ENCODE measurements at places on chromosomes 16 and 17.

DNA sequence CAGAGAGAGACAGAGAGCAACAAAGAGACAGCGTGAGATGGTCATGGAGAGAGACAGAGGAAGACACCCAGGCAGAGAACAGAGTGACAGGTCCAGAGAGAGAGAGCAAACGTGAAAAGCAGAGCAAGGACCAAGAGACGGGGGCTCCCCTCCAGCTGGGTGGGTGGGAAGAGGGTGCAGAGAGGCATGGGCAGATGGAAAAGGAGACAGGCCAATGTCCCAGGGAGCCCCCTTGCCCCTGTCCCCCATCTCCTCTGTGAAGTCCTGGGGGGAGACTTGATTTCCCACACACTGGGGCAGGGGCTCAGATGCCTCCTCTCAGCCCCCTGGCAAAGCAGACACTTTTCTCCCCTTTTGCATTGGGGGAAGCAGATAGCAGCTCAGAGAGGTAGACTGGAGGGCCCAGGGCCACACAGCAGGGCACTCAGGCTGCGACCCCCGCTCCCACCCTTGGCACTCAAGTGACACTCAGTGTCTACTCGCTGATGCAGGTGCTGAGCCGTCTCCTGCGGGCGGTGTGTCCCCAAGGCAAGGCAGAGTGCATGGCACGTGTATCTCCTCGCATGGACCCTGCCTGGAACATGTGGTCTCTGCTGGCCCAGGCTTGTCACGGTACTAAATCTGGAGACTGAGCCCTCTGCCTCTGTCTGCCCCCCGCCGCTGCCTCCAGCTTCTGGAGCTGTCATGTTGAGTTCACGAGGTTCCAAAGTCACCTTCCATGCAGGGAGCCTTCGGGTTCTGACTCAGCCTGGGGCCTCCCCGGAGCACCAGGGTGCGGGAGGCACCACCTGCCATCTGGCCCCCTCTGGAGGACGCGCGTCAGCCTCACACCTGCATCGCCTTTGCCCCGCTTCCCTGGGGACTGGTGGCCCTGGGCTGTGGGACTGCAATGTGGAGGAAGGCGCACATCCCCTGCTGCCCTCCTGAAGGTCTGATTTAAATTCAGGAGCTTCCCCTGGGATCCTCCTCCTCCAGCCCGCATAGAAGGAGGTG, 215.9 kb upstream of the GSE1 start:
- DNase-seq, result no peak

DNA sequence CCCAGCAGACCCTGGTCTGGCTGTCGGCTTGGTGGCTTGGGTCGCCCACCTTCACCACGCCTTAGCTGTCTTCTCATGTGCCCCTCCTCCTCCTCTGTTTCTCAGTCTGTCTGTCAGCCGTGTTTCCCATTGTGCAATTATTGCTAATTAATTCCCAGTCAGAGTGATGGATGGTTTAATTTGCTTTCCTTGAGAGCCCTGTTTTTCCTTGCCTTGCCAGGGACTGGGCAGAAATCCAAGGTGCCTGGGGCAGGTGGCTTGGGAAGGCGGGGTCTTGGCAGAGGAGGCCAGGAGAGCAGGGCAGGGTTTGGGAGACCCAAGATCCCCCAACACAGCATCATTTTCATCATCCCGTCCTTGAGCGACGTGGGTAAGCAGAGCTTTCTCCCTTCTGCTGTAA, 21.3 kb downstream of the NECAB2 start:
- no peak for DNase-seq

DNA sequence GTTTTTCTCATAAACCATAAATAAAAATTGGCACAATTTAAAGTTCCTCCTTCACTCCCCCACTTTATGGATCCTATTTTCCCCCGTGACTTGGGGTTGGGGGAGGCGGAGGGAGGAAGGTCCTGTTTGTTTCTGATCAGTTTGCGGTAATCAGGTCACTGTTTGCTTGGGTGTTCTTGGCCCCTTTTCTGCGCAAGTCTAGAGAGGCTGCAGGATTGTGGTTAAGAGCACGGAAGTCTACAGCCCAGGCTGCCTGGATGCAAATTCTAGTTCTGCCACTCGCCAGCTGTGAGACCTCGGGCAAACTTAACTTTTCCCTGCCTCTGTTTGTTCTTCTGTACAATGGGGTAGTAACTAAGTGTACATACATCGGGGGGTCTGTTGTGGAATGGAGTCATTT, 12.1 kb downstream of the ATP2C2 start:
- no peak for DNase-seq

DNA sequence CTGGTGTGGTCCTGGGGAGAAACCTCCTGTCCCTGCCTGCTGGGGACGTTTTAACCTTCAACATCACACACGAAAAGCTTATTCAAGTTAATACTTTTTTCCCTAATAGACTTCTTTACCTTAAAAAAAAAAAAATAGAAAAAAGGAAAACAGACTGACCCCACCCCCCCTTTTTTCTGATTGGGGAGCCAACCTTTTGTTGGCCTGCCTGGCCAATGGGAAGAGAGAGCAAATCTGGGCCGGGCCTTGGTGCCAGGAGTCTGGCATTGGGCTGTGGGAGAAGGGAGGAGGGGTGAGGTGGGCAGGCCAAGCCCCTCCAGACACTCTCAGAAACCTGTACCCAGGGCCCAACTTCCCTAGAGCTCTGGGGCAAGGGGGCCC, 3.0 kb downstream of the CBX8 start:
- no peak for DNase-seq

DNA sequence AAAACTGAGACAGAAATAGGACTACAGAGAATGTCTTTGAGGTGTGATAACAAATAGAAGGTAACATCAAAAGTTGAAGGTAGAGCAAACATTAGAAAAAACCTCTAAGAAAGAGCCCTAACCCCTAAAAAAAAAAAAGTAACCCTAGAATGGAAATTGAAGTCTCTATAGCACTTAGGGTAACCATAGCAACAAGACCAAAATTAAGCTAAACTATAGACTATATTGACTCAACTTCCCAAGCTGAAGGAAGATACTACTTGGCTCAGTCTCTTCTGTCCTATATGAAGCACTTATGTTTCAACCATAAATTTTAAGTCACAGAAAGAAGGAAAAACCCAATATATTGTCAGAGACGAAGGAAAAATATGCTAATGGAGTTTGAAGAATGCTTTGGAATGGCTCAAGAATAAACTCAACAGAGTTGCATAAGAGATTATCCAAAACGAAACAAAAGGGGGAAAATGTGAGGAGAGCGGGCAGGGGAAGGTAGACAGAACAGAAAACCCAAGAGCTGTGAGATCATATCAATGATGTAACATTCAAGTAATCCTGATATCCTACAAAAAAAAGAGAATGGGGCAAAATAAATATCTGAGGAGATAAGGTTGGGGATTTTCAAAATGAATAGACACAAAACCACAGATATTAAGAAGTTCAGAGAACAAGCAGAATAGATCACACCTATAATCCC, 88.4 kb downstream of the USP32 start:
- no peak for DNase-seq

GRCh38 chr16:57960310-57960709, 10.6 kb downstream of the CNGB1 start:
- DNase-seq, result no peak

DNA sequence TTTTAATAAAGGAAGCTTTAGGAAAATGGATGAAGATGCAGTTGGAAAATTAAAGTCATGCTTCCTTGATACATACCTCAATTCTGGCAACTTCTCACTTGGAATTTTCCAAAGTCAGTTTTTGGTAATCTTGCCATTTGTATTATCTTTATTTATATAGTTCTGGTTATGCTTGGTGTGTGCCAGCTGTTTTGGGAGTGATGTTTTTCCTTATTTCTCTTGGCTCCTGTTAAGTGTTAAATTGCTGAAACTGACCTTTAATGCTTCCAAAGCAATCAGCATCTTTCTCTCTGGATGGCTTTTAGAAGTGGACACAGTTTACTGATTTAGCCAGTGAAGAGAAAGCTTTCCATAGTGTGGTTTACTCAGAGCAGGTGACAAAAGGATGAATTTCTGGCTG, 70.1 kb upstream of the HAS3 start:
- no peak for DNase-seq

DNA sequence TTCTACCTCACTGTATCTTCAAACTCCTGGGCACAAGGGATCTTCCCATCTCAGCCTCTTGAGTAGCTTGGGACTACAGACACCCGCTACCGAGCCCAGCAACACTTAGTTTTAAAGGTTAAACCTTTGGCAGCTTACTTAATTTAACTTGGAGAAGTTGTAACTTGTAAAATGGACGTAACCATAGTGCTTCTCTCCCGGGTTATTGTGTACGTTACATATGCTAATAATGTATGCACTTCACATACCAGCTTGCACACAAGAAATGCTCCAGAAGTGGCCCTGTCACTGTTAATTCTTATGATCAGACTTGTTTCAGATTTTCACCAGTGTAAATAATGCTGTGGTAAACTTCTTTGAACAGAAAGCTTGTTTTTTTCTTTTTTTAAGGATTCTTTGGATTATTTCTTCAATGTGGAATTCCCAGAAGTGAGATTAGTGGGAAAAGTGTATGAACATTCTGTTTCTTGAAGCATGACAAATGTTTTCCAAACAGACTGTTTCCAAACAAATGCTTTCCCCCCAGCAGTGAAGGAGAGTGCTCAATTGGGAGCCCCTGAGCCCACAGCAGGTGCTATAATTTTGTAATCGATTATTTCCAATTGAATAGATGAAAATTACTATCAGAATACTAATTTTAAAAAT, 61.5 kb downstream of the EPN2 start:
- DNase-seq, result no peak

DNA sequence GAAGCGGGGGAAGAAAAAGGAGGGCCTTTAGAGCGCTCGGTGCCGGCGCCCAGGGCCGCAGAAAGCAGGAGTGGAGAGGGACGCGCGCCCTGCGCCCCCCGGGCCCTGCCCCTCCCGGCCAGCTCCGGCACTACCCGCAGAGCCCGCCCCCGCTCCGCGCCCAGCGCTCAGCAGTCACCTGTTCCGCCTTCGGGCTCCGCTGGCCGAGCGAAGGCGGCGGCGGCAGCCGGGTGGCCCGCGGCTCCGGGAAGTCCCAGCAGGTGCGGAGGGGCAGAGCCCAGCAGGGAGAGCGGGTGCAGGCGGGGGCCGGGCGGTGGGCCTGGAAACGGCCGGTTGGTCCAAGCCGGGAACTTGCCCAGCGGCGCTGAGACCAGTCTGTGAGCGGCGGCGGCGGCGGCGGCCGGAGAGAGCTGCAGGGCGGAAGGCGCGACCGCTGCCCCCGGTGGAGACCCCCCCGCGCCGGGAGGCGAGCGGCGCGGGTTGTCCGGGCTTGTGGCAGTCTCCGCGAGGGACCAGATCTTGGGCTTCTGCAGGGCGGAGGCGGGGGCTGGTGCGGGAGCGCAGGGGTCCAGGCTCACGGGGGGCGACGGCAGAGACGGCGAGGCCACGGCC, 2.2 kb downstream of the IRX3 start:
- DNase-seq, result no peak

DNA sequence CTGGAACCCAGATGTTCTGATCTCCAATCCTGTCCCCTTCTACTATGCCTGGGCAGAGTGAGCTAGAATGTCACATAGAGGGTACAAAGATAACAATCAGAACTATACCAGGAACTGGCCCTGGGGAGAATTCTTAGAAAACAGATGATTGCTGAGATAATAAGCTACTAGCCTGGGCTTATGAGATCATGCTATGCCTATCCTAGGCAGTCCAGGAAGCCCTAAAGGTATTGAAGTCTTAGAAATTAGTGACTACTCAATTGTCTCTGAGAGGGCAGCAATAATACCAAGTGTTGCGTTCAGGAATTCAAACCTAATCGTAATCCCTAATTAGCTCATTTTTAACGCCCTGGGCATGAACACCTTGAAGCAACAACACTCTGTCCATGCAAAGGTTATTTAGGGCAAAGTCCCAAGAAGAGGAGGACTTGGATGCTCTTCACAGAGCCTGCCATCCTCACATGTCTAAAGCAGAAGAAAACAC, 77.1 kb downstream of the MMD start:
- DNase-seq, result no peak

GRCh38 chr16:72673118-72673517, 374.8 kb downstream of the ZFHX3 start:
- DNase-seq, result no peak

GRCh38 chr16:78620291-78620690, 520.8 kb downstream of the WWOX start:
- DNase-seq, result no peak

DNA sequence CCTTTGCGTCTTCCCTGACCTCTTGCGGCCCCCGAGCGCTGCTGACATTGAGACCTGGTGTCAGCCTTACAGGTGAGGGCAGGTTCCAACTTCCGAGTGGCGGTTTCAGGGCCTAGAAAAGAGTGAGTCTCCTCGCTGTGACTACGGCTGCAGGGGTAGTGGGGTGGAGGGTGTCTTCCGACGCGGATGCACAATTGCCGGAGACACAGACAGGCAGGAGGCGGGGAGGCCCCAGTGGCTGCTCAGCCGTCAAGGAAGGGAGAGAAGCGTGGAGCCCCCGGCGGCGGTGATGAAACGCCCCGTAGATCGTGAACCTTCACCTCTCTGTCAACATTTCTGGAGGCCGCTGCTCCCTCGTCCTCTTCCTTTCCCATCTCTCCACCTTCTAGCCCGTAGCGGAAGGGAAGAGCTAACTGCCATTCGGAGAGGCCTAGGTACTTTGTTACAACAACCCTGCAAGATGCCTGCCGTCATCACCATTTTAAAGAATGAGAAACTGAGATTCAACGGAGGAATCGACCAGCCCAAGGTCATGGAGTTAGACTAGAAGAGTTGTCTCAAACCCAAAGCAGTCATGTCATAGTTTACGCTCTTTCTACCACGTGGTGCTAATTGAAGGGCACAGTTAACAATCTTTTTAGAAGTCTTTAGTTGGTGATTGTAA, 485 bp downstream of the DNAJA3 start:
- DNase-seq, result no peak

DNA sequence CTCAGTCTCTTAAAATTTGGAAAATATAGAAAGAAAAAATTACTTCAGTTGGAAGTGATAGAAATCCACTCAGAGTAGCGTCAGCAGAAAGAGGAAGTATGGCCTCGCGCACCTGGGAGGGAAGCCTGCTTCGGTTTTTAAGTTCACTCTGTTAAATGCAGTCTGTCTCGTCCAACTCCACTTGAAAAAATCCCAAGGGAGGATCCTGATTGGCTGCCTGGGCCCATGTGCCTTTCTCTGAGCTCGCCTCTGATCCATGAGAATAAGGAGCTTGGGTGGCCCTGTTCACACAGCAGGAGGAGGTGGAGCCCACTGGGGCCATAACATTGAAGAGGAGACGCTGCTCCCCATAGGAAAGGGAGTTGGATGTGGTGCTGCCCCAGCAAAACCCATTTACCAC, 40.7 kb downstream of the DNAJA2 start:
- no peak for DNase-seq

DNA sequence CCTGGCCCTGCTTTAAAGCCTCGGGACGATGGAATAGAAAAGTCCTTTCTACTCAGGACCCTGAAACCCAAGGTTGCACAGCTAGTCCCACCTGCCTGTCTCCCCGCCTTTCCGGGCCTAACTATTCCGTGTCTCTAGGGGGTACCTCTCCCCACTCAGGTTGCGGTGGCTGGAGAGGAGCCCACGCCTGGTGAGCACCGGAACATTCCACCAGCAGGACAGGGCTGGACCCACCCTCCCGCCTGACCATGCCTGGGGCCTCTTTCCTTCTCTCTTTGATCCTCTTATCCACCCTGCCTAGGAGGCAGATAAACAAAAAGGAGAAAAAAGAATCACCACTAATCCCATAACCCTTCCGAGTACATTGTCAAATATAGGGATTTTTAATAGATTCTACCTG, 10.9 kb downstream of the LLGL2 start:
- DNase-seq, result no peak

All from right atrium auricular region (tissue), 2 donors.